DND-41 (cell line): ENCODE measurements at places on chromosomes 4 and X.

- DNase-seq, result no peak
Observed at GRCh38 chr4:120773641-120774040, 148.9 kb downstream of the PRDM5 start.

DNA sequence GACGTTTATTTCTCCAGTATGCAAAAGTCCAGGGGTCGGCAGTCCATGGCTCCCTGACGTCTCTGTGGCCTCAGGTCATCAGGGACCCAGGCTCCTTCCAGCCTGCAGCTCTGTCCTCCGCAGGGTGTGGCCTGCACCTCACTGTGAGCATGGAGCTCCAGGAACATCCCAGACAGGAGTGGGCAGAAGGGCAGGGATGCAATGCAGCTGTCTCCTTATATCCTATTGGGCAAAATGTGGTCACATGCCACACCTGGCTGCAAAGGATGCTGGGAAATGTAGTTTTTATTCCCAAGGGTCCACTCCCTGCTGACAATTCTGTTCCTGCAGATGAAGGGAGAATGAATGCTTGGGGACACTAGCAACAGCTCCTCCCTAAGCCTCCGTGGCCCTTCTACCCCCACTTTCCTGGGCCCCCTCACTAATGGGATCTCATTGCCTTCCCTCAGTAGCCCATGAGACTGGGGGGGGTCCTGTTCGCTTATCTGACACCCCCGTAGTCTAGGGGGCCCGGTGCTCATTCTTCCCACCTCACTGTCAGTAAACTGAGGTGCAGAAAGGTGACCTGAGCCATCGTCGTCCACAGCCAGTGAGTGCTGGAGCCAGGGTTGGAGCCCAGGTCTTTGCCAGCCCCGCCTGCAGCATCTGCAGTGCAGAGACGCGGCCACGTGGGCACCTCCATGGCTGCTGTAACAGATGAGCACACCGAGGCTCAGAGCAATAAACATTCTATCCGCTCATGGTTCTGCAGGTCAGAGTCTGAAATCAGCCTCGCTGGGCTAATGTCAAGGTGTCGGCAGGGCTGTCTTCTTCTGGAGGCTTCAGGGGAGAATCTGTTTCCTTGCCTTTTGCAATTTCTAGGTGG, 5.9 kb upstream of the GRPEL1 start:
- peak; percentile 47 for DNase-seq

DNA sequence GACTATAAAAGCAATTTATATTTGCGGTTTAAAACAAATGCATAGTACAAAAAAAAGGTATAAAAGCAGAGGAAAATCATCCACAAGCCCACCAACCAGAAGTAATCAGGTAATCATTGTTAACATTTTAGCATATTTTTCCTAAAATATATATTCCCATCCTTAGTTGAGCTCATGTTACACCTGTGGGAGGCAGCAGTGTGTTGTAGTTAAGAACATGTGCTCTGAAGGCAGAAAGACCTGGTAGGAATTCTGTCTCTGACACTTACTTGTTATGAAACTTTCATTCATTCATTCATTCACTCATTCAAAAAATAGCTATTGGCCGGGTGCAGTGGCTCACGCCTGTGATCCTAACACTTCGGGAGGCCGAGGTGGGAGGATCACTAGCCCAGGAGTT, 15.4 kb upstream of the CDKL5 start:
- DNase-seq, result no peak

- no peak for DNase-seq
Observed at GRCh38 chrX:149570668-149571067, 16.6 kb downstream of the MAGEA9B start.

DNA sequence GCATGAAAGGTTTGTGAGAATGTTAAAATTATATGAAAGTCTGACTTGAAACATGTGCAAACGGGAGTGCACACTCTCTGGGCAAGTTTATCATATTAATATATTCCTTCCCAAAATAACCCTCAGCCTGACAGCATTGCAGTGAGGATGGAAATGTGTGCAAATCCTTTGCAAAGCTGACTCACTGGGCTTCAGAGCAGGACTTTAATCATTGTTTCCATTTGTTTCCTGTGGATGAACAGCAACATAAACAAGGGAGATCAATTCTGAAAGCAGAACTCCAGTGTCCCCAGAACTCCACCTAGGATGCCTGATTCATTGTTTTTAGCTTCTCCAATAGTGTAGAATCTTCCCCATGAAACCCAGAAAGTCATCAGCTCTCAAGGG, 32.9 kb downstream of the SLC2A9 start:
- no peak for DNase-seq

- DNase-seq, result no peak
Observed at GRCh38 chr4:136505020-136505419, 1027.3 kb downstream of the PCDH18 start.

GRCh38 chr4:150280081-150280895, 202.0 kb downstream of the DCLK2 start:
- DNase-seq, result no peak

- DNase-seq, result no peak
Observed at GRCh38 chr4:141697116-141697515, 60.7 kb downstream of the IL15 start.

- DNase-seq, result no peak
Observed at GRCh38 chr4:26622913-26623312, 39.0 kb downstream of the TBC1D19 start.

DNA sequence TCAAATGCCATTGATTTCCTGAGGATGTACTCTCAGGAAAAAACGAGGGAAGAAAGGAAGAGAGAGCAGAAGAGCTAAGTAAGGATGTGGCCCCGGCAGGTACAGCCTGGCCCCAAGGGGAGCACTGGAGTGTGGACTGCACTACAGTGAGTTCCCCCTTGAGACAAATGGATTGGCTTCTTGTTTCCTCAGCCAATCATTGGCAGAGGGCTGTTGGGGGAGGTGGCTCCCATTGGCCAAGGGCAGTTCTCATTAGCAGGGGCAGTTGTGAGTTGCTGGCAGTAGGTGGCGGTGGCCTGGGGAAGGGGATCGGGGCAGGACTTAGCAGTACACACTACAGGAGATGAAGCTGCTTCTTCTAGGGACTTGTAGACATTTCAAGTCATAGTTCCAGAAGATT, 24.1 kb upstream of the OCIAD2 start:
- DNase-seq, result no peak

DNA sequence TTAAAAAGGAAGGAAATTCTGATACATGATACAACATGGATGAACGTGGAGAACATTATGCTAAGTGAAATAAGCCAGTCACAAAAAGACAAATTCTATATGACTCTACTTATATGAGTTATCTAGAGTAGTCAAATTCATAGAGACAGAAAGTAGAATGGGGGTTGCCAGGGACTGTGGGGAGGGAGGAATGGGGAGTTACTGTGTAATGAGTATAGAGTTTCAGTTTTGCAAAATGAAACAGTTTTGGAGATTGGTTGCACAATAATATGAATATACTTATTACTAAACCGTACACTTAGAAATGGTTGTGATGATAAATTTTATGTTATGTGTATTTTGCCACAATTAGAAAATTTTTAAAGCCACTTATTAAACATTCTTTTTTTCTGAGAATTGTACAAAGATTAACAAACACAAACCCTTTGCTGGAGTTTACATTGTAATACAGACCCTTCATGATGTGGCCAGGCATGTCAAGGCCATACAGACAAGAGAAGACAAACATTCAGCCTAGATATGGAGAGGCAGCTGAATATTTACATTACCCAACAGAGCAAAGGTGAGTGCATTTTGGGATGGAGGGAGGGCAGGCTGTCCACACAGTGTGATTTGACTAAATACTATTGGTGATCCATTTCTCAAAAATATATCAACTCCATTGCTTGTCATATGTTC, 21.2 kb upstream of the GPC3 start:
- DNase-seq, result no peak

- no peak for DNase-seq
Observed at GRCh38 chr4:83981156-83981555, 445.2 kb downstream of the GPAT3 start.

DNA sequence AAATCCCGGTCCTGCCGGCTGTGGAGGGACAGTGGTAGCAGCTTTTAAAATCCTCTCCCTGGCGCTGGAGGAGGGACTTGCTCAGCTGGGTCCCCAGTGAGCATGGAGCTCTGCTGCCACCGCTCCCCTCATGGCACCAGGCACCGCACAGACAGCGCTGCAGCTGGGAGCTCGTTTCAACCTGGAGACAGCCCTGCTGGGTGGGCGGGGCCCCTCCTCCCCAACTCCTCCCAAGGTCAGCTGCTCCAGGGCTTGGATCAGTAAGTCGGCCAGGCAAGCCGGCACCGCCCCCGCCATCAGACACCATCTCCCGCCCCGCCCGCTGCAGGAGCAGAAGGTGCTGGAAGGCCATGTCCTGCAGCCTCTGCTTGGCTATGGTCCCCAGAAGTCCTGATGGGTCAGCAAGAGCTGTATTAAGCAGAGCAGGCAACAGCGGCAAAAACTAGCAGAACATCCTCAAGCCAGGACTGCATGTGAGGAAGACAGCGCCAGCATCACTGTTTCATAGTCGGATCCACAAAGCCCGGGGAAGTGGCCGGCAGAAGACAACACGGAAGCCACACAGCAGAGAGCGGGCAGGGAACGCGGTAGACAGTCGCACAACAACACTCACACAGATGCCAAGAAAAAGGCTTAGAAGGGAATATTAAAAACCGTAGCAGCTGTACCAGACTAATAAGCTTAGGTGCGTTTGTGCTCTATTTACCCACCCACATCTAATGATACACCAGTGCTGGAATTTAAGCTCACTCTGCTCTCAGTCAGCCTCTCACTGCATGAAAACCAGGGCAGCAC, 16.2 kb downstream of the ZFYVE28 start:
- DNase-seq, result no peak

DNA sequence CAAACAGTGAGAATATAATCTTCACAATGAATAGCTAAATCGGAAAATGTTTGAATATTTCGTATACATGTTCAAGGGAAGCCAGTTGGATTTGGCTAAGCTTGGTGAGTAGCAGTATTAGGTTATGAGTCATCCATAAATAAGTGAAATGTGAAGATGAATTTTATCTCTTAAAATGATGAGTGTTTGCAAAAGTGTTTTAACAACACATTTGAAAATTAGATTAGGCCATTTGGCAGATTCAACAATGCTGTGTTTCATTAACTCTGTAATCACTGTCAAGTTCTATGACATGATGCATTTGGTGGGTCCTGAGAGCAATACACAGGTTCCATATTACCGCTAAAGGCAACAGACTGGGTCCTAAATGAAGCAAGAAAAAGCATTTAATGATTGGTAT, 301.9 kb upstream of the PRPS2 start:
- DNase-seq, result no peak
